ENCODE measurements at places on chromosomes 1 and 21.
A peak's percentile ranks its signal among the peaks of the same experiment; 100 is the strongest.

DNA sequence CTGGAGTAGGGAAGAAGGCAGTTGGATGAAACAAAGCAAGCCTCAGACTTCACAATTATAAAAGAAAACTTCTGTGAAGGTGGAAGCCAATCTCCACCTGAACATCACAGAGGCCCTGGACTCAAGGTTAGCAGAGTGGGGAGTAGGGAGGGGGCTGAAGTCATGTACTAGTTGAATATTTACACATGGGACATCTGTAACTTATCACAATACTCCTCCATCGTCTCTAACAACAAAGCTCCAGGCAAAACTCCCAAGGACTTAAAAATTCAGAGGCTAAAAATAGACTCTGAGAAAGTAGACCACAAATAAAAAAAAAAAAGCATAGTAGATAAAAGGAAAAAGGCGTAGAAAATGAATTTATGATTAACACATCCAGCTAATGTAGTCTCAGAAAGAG lies 326.3 kb upstream of the PKN2 start:
- no peak for DNase-seq

- DNase-seq: no peak
Measured at GRCh38 chr1:205570173-205570501, 61.7 kb downstream of the ELK4 start.

- no peak for DNase-seq
Measured at GRCh38 chr1:181478306-181478705, 5.0 kb upstream of the CACNA1E start.

DNA sequence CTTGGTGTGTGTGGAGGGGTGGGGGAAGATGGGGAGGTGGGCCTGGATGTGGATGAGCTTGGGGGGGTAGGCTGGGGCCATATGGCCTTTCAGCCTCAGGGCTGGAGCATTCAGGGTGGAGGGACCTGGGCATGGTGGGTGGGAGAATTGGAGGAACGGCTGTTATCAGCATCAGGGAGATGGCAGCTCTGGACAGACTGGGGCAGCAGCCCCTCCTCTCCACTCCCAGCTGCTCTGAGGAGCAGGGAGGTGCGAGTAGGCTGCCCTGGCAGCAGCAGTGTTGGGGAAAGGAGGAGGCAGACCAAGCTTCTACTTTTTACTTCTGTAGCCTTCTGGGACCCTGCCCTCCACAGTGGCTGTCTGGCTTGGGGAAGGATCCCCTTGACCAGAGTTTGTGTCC lies 10.2 kb downstream of the PPFIA4 start:
- no peak for DNase-seq

GRCh38 chr1:17540255-17541001 lies 930 bp downstream of the ARHGEF10L start:
- DNase-seq: no peak

DNA sequence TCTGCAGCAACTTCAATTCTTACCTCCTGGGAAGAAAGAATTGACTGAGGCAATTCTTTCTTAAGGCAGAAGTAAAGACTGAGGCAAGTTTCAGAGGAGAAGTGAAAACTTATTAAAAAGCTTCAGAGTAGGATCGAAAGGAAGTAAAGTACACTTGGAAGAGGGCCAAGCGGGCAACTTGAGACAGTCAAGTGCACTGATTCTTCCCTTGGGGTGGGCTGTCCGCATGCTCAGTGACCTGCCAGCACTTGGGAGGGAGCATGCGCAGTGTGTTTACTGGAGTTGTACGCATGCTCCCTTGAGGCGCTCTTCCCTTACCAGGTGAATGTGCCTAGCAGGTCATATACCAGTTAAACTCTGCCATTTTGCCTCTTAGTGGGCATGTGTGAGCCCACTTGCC lies 55.3 kb upstream of the NBPF3 start:
- DNase-seq: peak; percentile 63

All from pons (tissue), 1 donor.